ENCODE measurements at places on chromosomes 1 and 21.

DNA sequence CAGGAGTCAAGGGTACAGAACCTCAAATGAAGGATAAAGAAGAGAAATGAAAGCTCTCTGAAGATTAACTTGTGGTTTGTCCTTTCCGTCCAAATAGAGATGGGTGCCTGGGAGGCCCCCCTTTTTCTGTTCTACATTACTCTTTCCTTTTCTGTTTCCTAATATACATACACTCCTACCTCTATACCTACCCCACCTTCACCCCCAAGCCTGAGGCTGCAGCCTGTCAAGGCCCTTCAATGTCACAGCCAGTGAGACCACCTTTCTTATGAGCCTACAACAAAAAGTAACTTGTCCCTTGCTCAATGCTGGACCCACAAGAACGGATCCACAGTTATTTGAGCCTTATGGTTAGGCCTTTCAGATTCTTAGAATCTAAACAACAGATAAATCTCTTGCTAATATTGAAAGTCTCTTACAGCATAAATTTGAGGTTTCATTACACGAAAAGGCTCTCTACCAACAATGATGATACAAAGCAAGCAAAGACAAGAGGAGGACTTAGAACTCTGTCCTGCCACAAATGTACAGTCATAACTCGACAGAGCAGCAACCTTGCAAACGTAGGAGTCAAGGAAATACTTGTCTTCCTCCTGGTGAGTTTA lies 4.1 kb upstream of the TRAF3IP3 start:
- DNase-seq = no peak
- H3K27me3 ChIP-seq = peaks cover 10% of the 10 kb centered on the region
- H3K36me3 ChIP-seq = no peaks in the 10 kb centered on the region
- no peak overlapping the region for H3K4me3 ChIP-seq

- H3K36me3 ChIP-seq = peaks cover 59% of the 10 kb centered on the region
- DNase-seq = no peak
- no peak overlapping the region for H3K27ac ChIP-seq
- H3K4me3 ChIP-seq = peak overlapping the region; percentile 42
- no peaks in the 10 kb centered on the region for H3K4me1 ChIP-seq
Observed at GRCh38 chr21:44854664-44855446, 18.6 kb downstream of the PTTG1IP start.

DNA sequence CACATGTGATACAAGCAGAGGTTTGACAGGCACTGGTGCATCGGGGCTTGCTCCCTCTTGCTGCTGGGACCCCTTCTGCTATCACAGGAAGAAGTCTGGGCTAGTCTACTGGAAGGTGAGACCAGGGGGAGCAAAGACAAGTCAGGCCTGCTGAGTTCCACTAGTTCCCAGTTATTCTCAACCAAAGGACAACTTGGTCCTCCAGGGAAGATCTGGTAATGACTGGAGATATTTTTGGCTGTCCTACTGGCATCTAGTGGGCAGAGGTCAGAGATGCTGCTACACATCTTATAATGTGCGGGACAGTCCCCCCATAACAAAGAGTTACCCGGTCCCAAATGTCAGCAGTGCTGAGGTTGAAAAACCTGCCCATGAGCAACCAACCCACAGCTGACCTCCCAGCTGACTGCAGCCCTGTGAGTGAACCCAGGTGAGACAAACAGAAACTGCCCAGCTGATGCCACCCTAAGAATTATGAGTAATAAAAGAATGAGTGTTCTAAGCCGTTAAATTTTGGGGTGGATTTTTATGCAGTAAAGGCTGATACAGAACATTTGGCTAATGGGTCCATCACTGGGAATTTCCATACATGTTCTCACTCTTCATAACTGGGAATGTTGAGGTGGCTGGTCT lies 71.6 kb downstream of the NENF start:
- no peak overlapping the region for H3K27ac ChIP-seq
- H3K4me3 ChIP-seq = no peak overlapping the region
- H3K27me3 ChIP-seq = peaks cover 3% of the 10 kb centered on the region
- H3K4me1 ChIP-seq = no peaks in the 10 kb centered on the region

GRCh38 chr21:43854773-43855633 lies 10.0 kb upstream of the AGPAT3 start:
- peaks cover 3% of the 10 kb centered on the region for H3K27me3 ChIP-seq
- no peaks in the 10 kb centered on the region for H3K36me3 ChIP-seq
- DNase-seq = no peak
- no peak overlapping the region for H3K27ac ChIP-seq

DNA sequence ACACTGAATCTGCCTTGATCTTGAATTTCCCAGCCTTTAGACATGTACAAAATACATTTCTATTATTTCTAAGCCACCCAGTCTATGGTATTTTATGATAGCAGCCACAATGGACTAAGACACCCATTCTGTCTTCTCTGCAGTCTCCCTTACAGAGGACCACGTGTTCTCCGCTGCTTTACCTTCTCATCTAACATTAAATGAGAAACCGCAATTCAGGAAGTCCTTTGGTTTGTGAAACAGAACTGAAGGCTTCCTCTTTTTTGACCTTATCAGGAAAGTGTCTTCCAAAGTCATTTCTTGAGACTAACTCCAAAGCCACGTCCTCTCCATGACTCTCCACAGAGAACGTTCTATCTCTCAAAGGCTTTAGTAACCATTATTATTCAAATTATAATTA lies 560.1 kb downstream of the OMA1 start:
- H3K27ac ChIP-seq = no peak overlapping the region
- DNase-seq = no peak
- H3K27me3 ChIP-seq = peaks cover 2% of the 10 kb centered on the region

DNA sequence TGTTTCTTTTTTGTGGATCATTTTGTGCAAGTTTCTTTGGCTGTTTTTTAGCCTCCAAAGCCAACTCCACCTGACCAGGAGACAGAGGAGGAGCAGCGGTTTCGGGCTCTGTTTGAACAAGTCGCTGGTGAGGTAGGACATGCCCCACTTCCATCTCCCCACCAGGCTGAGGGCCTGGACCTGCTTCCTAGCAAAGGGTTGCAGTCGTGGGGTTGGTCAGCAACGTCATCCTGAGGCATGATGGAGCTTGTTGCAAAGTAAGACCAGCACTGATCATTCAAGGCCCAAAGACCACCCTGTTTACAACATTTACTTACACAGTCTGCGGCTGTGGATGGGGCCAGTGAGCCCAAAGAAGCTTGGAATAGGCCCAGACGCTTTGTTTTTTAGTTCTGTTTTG lies 40.3 kb downstream of the CAPN9 start:
- no peak overlapping the region for H3K27ac ChIP-seq
- H3K27me3 ChIP-seq = peaks cover 16% of the 10 kb centered on the region
- H3K4me3 ChIP-seq = no peak overlapping the region
- no peak for DNase-seq

DNA sequence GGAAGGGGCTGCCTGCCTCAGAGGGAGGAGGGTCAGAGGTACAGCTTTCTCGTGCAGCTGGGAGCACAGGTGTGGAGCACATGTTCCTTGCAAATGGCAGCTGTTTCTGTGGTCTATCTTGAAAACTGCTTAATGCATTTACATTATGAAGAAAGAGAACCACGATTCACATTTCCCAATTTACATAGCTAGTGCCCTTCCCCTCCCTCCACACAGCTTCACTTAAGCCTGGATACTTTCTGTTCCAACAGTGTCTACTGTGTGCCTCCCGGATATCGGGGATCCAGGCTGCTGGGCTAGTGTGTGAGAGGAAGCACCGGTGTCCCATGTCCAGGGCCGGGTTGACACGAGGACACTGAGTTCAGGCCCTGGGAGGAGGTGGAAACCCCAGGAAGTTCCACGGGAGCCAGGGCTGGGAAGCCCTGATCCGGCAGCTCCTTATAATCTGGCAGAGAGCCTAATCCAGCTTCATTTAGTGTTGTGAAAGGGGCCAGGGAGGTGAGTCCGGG lies 31.6 kb downstream of the TMCC2 start:
- H3K4me1 ChIP-seq = peaks cover 48% of the 10 kb centered on the region
- peaks cover 10% of the 10 kb centered on the region for H3K27me3 ChIP-seq
- no peak for DNase-seq

DNA sequence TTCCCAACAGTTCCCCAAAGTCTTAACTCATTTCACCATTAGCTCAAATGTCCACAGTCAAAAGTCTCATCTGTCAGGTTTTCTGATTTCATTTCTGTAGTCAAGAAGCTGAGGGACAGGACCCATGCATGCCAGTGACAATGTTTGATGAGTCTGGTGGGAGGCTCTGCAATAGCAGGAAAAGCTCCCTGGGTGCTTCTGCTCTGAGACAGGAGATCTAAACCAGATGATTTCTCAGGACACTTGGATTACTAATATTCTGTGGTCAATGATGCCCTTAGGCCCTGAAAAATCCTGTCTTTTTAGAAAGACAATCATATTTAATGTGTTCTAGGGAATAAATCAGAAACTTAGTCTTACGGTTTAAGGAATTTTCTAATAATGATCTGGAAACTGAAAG lies 56.4 kb downstream of the PCBP3 start:
- no peak overlapping the region for H3K4me3 ChIP-seq
- peaks cover 5% of the 10 kb centered on the region for H3K27me3 ChIP-seq
- H3K27ac ChIP-seq = no peak overlapping the region
- no peak for DNase-seq

GRCh38 chr1:107405236-107405635 lies 264.4 kb downstream of the NTNG1 start:
- no peaks in the 10 kb centered on the region for H3K36me3 ChIP-seq
- no peak overlapping the region for H3K4me3 ChIP-seq
- peaks cover 4% of the 10 kb centered on the region for H3K27me3 ChIP-seq
- no peak overlapping the region for H3K27ac ChIP-seq

GRCh38 chr1:203176273-203177035 lies 828 bp upstream of the MYBPH start:
- H3K27ac ChIP-seq = no peak overlapping the region
- H3K36me3 ChIP-seq = no peaks in the 10 kb centered on the region
- H3K4me1 ChIP-seq = peaks cover 10% of the 10 kb centered on the region
- no peak for DNase-seq

- DNase-seq = no peak
- H3K4me1 ChIP-seq = peaks cover 15% of the 10 kb centered on the region
- no peak overlapping the region for H3K4me3 ChIP-seq
- H3K27me3 ChIP-seq = peaks cover 5% of the 10 kb centered on the region
- no peak overlapping the region for H3K27ac ChIP-seq
Observed at GRCh38 chr1:35443768-35444518, 113.3 kb downstream of the KIAA0319L start.

DNA sequence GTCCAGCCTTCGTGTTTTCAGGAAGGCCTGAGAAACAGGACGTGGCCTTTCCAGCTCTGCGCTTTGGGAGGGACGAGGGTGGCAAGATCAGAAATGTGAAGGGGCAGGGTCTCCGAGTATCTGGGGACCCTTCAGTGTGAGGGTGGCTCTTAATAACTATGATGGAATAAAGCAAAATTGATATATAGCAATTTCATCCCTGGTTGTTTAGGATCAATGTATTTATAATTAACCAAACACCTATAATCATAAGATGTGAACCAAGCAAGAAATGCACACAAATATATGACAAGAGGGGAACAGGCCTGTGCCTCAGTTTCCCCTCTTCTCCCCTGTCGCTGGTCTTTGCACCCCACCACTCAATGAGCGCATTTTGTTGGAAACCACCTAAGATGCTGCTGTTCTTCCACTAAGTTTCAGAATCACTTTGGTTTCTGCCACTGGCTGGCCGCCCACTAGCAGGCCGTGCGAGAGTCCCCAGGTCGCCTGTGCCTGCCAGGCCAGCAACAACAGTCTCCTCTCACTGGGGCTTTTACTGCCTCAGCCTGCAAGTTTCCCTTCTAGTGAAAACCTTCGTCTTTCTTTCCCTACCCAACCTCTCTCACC lies 36.6 kb downstream of the UBASH3A start:
- H3K36me3 ChIP-seq = peaks cover 4% of the 10 kb centered on the region
- H3K4me1 ChIP-seq = no peaks in the 10 kb centered on the region
- H3K27me3 ChIP-seq = peaks cover 19% of the 10 kb centered on the region
- no peak overlapping the region for H3K27ac ChIP-seq

DNA sequence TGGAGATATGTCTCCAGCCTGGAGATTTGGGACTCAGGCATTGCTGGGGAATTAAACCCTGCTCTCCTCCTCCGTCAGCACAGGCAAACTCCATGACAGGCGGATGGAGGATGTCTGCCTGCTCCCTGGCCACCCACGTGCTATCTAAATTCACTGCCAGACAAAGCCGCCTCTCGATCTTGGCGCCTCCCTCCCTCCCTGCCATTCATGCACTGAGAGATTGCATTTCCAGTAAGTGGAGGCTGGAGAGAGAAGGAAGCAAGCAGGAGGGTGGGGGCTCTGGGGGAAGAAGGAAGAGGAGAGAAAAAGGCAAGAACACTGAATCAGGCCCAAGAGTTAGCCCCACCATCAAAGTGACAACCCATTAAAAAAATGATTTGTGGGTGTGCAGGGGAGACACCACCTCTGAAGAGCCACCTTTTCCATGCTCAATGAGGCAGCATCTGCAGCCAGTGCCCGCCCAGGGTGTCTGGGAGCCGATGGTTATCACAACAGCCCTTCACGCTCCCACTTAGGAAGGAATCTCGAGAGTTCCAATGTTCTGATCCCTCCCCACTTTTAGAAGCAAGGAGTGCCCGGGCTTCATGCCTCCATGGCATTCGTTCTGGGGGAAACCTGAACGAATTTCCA lies 183.0 kb downstream of the HIVEP3 start:
- no peak overlapping the region for H3K27ac ChIP-seq
- H3K27me3 ChIP-seq = peaks cover 9% of the 10 kb centered on the region
- no peak overlapping the region for H3K4me3 ChIP-seq
- no peaks in the 10 kb centered on the region for H3K36me3 ChIP-seq
- peaks cover 8% of the 10 kb centered on the region for H3K4me1 ChIP-seq

GRCh38 chr1:3697104-3697503 lies 44.8 kb downstream of the TP73 start:
- H3K27ac ChIP-seq = no peak overlapping the region
- no peaks in the 10 kb centered on the region for H3K4me1 ChIP-seq
- DNase-seq = no peak
- H3K4me3 ChIP-seq = no peak overlapping the region

- no peak overlapping the region for H3K27ac ChIP-seq
- H3K27me3 ChIP-seq = no peaks in the 10 kb centered on the region
- H3K4me1 ChIP-seq = peaks cover 2% of the 10 kb centered on the region
- no peak for DNase-seq
Observed at GRCh38 chr21:18743531-18743930, 339.9 kb upstream of the TMPRSS15 start.

DNA sequence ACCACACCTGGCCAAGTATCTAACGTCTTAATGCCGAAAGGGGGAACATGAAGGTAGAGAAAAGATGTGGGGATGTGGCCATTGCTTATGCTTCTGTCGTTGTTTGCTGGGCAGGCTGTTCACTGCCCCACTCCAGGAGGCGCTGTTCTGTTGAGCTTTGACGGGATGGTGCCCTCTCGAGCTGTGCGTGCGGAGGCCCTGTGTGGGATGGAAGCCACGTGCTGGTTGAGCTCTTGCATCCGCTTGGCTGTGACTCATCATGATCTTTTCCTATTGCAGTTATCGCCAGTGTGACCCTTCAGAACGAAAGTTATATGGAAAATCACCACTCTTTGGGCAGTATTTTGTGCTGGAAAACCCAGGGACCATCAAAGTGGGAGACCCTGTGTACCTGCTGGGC lies 26.3 kb downstream of the MTARC1 start:
- H3K27me3 ChIP-seq = peaks cover 9% of the 10 kb centered on the region
- peaks cover 4% of the 10 kb centered on the region for H3K36me3 ChIP-seq
- H3K4me3 ChIP-seq = no peak overlapping the region
- H3K27ac ChIP-seq = no peak overlapping the region
- DNase-seq = no peak
- peaks cover 3% of the 10 kb centered on the region for H3K4me1 ChIP-seq
